Omental fat pad (tissue), 4 donors: ENCODE measurements at places on chromosomes 13 and 19. TPM values are rescaled to one million over a fixed set of nuclear protein-coding genes. Genes with fewer than 3 reads are reported as not detected.

The FDX2 gene
- total RNA-seq, result 26.2 TPM

- DNase-seq, result no peak
Observed at GRCh38 chr13:114296902-114297301, 15.5 kb downstream of the UPF3A start.

DNA sequence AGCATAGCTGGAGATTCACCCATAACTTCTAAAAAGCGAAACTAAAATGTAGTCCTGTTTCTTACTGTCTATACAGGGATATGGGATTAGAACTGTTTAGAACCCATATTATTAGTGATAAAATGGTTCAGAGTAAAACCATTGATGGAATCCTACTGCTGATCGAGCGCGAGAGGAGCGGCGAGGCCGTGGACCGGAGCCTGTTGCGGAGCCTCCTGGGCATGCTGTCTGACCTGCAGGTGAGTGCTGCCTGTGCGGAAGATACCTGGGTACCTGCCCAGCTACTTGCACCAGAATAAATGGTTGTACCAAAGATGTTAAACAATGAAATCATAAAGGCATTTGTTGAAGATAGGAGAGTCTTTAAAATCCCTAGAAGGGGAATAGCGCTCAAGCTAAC lies 23.7 kb downstream of the CUL4A start:
- DNase-seq, result no peak

DNA sequence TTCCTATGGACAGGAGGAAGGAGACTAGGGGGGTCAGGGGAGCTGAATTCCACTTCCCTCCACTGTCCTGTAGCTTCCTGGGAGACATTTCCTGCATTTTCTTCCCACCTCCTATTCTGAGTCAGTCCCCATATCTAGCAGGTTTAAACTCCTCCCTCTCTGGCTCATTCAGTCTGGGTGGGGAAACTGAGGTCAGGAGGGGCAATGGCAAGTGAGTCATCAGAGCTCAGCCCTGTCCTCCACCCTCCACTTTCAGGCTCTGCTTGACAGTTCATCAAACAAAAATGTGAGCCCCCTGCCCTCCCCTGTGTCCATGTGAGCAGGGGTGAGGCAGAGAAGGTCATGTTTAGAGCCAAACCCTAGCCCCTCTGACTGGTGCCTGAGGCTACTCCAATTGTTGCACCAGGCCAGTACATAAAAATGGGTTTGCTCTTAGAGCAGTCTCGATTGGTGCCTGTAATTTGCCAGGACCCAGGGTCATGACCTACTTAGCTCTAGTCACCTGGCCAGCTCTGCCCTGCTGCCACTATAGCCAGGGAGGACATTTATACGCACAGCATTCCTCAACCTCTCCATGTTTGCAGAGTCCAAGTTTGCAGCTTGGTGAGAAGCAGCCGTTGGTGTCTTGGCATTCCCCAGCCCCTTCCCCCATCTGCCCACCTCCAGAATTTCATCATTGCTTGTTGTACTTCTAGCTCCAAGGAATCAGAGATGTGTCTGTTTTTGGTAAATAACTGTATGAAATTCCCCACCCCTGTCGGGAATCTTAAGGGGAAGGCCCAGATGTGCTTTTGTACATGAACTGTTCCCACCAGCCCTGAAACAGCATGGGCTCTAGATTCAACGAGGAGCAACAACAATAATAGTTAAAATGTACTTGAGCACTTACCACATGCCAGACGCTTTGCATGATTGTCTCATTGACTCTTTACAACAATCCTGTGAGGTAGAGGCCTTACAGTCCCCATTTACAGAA lies 20.7 kb downstream of the SAMD4B start:
- DNase-seq, result no peak

GRCh38 chr13:77415253-77416071 lies 88.6 kb upstream of the MYCBP2 start:
- DNase-seq, result no peak
